ENCODE measurements at places on chromosomes 7 and 10. TPM values are rescaled to one million over a fixed set of nuclear protein-coding genes. Genes with fewer than 3 reads are reported as not detected.

Gene GRID2IP
- 0.40 TPM for total RNA-seq

Gene SFTPA1
- total RNA-seq = not detected

Gene TEX47
- total RNA-seq = not detected

Gene MRPL32
- 72.5 TPM for total RNA-seq

Gene PLXNA4
- total RNA-seq = 0.04 TPM

Measured in activated CD8-positive, alpha-beta memory T cell treated with anti-CD3 and anti-CD28 coated beads for 36 hours (primary cell).